Heart left ventricle (tissue), 16 donors: ENCODE measurements at places on chromosomes 6 and 20.

DNA sequence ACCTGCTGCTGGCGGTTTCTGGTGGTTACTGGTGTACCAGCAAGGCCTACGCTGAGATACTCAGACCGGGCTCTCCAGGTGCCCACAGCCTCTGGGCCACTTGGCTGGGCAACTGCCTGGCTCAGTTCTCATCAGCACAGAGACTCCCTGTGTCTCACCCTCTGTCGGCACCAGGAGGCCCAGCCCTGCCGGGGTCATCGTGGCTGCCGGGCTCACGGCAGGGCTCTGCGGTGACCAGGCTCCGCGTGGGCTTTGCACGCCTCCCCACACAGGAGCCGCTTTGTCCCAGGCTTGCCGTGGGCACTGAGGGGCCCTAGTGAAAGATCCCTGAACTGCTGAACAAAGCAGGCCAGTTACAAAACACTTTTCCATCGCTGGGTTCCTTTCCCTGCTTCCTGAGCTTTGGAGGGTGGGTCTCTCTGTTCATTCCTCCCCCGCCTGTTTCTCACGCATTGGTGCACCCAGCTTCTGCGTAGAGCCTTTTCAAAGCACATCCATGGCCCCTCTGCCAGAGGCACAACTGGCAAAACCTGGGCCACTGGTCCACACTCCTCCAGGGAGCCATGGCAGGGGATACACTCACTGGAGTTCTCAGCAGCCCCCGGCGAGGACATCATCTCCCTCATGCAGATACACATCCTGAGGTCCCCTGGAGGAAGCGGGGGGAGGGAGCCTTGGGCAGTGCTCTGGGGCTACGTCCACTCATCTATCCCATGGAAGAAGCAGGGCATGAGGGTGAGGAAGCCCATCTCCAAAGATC, 117.0 kb downstream of the NFATC2 start:
- no peak for DNase-seq

GRCh38 chr6:139530561-139530960, 156.1 kb upstream of the CITED2 start:
- DNase-seq, result no peak

- no peak for DNase-seq
Observed at GRCh38 chr6:26029570-26029856, 57.7 kb upstream of the HFE start.

GRCh38 chr6:31465185-31465536, 32.8 kb upstream of the MICB start:
- DNase-seq, result no peak

DNA sequence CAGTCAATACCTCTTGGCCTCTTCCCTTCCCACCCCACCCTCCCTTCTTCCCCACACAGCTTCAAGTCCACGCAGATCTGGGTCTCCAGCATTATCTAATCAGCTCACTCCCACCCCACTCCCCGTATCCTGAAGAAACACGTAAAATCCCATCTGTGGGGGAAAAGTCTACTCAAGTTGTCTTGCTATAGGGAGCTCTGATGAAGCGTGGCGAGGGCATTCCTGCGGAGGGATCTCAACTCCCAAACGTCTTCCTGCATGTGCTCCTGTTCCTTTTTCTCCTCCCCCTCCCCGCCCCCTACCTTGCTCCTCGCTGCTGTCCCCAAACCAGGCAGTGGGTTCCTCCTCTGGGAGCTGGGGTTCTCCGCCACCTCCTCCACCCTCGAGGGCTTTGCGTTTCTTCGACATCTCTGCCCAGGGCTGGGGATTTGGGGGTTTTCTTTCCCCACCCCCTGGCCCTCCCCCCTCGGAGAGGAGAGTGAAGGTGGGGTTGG, 181.8 kb downstream of the TBXT start:
- DNase-seq, result no peak

DNA sequence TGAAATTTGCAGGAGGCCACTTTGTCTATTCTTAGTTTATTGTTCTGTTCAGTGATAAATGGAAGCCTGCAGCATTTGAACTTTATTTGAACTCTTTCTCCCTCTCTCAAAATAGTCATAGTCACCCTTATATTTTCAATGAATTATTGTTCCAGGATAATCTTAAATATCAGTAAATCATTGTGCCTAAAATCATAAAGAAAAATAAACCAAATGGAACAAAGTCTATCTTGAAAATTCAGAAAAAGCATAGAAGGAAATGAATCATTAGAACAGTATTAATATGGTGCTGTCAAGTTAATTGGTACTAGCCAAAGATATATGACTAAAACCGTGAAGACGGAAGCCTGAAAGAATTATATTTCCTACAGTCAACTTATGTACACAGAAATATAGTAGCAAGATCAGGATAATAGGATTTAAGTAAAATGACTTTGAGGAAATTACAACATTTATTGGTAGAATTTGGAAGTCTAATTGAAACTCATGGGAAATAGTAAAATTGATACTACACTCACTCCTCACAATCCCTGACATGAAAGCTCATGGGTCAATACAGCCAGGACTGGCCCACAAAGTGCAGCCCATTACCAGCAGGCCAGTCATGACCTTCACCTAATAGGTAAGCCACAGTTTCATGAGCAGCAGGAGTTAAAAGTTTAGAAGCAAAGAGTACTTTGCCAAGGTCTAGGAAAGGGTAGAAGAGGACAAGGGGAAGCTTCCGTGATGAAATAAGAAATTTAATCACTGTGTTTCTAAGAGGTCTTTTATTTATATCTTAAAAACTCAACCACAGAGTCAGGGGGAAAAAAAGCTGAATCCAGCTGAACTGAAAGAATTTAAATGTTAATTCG, 119.9 kb upstream of the ENPP5 start:
- no peak for DNase-seq

- no peak for DNase-seq
Observed at GRCh38 chr20:21228511-21228910, 74.6 kb upstream of the XRN2 start.

GRCh38 chr6:25835442-25836283, 3.8 kb upstream of the SLC17A1 start:
- no peak for DNase-seq

- DNase-seq, result no peak
Observed at GRCh38 chr20:35527122-35527769, 2.2 kb downstream of the C20orf173 start.

- no peak for DNase-seq
Observed at GRCh38 chr20:51608061-51608460, 65.5 kb upstream of the NFATC2 start.

DNA sequence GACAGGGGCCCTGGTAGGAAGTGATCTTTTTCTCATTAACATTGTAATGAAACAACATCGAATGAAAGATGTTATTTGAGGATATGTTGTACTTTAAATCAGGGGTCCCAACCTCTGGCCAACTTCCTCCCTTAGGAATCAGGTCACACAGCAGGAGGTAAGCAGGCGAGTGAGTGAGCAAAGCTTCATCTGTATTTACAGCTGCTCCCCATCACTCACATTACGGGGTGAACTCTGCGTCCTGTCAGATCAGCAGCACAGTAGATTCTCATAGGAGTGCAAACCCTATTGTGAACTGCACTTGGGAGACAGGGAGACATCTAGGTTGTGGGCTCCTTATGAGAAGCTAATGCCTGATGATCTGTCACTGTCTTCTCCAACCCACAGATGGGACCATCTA, 19.9 kb downstream of the EPM2A start:
- DNase-seq, result no peak

GRCh38 chr6:70590400-70590799, 23.7 kb downstream of the SDHAF4 start:
- no peak for DNase-seq

- no peak for DNase-seq
Observed at GRCh38 chr20:39968495-39968894, 720.5 kb downstream of the MAFB start.
